ENCODE measurements at places on chromosomes 1 and 21.

DNA sequence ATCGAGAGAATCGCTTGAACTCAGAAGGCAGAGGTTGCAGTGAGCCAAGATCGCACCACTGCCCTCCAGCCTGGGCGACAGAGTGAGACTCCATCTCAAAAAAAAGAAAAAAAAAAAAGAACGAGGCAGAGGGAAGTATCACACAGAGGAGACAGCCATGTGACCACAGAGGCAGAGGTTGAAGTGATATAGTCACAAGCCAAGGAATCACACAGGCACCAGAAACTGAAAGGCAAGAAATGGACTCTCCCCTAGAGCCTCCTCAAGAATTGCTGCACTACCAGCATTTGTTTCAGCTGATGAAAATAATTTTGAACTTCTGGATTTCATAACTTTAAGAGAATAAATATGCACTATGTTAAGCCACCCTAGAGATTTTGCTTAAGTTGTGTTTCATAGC, 459.6 kb downstream of the PTPRC start:
- no peak for DNase-seq

DNA sequence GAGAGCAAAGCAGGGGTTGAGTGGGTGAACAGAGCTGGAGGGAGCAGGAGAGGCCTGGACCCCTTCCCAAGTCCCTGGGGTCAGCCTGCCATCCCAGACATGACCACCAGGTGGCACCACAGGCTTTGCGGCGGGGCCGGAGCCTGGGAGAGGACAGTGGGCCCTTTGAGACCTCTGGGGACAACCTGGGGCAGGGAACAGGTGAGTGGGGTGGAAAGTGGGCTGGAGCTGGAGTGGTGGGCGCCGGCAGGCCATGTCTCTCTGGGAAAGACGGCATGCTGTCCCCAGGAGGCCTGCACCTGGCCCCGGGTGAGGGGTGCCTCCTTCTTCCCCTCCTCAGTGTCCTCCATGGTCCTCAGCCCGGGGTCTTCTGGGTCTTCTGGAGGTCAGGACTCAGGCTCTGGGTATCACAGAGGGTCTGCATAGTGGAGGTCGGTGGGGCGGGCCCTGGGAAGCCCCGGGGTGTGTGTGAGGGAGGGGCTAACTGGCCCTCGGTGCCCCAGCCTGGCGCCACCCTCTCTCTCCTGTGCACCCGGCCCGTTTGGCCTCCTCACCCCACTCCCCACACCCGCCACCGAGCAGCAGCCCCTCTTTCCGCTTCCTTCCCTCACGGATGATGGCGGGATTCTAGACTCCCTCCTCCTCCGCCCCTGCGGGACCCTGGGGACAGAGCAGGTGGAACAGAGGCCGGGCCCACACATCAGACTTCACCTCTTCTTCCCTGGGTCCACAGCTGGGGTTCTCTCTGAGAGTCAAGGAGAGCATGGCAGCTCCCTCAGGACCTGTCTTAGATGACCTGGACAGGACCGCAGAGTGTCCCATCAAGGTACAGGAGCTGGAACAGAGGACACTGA, 28.5 kb upstream of the PKP1 start:
- DNase-seq = no peak

DNA sequence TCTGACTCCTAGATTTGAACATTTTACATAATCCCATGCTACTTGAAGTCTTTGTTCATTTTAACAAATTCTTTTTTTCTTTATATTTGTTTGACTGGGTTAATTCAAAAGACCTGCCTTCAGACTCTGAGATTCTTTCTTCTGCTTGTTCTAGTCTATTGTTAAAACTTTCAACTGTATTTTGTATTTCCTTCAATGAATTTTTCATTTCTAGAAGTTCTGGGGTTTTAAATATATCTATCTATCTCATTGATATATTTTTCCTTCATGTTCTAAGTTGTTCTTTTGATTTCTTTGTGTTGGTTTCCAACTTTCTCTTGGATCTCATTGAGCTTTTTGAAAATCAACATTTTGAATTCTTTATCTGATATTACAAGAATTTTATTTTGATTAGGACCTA, 64.3 kb downstream of the HMCN1 start:
- DNase-seq = no peak

DNA sequence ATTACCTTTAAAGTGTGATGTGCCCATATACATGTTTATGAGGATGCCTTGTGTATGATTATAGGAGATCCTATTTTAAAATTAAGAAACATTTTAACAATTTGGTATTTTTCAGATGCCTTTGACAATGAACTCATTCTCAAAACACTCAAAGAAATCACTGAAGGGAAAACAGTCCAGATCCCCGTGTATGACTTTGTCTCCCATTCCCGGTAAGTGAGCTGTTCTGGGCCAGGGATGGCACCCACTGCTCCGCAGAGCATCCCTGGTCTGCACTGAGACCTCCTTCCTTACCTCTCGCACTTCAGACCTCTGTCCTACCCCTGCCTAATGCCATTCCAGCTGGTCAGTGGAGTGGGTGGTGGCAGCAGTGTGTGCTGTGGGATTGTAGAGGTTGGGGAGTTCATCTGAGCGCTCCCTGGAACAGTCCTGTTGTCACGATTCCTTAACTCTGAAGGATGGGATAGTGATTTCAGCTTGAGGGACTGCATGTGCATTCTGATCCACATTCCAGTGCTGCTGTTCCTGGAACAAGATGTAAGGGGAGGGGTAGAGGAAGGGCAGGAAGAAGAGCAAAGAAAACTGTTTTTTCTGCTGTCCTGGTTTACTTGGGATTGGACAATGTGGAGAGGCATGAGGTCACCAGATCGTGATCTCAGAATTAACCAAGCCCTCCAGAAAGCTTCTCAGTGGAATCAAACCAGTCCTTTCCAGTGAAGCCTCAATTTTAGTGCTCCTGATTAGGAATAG, 63.9 kb downstream of the UCK2 start:
- no peak for DNase-seq

- no peak for DNase-seq
Observed at GRCh38 chr1:189596197-189596596, 881.5 kb downstream of the BRINP3 start.

GRCh38 chr1:201213926-201214325, 23.3 kb downstream of the IGFN1 start:
- DNase-seq = no peak

DNA sequence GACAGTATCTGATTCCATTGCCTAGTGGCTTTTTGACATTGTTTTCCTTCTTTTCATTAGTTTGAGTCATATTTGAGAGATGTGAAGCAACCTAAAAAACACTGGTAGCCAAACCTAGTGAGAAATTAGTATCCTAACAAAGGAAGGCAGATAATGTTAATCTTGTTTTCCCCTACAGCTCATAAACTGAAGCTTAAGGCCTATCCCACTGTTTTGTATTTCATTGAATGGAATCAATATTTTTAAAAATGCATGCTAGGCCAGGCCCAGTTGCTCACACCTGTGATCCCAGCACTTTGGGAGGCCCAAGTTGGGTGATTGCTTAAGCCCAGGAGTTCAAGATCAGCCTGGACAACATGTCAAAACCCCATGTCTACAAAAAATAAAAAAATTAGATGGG, 1.2 kb downstream of the CR1L start:
- no peak for DNase-seq

- no peak for DNase-seq
Observed at GRCh38 chr1:182107209-182107608, 45.7 kb upstream of the ZNF648 start.

- DNase-seq = no peak
Observed at GRCh38 chr21:14752345-14752909, 206.3 kb upstream of the SAMSN1 start.

DNA sequence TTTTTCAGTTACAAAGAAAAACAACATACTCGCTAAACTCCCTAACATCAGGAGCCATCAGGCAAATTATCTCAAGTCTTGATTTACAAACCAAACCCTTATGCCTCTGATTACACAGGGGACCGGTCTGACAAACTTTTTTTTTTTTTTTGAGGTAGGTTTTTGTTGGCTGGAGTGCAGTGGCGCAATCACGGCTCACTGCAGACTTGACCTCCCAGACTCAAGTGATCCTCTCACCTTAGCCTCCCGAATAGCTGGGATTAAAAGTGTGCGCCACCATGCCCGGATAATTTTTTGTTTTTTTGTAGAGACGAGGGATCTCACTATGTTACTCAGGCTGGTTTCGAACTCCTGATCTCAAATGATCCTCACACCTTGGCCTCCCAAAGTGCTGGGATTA, 3.8 kb upstream of the MIIP start:
- DNase-seq = no peak

DNA sequence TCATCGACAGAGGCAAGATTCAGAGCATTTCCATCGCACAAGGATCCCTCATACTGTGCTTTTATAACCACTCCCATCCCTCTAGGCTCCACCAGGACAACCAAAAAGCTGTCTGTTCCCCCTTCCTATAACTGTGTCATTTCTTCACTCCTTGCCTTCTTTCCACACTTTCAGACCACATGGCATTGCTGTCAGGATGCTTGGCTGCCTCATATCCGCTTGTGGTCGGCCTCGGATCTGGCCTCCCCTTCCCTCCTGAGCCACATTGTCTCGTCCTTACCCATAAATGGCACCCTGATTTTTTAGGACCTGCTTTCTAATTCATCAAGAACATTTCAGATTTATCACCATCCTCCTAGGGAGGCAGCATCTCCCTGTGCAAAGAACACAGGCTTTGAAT, 80.5 kb downstream of the HIVEP3 start:
- no peak for DNase-seq

- no peak for DNase-seq
Observed at GRCh38 chr1:236681219-236681618, 5.1 kb upstream of the ACTN2 start.

DNA sequence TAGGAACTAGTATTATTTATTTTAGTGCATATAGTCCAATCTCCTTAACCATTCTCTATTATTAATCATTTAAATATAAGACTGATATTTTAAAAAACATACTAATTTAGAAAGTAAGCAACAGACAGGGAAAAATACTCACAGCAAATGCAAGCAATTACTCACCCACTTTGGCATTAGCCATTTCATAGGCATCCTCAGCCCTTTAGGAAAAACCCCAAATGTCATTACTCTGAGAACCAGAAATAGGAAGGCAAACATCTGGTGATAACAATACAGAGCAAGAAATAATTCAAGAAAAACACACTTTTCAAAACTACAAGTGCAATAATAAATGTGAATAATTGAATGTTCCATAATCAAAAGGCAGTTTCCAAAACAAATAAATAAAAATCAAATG, 545.1 kb downstream of the PLPP3 start:
- DNase-seq = no peak

DNA sequence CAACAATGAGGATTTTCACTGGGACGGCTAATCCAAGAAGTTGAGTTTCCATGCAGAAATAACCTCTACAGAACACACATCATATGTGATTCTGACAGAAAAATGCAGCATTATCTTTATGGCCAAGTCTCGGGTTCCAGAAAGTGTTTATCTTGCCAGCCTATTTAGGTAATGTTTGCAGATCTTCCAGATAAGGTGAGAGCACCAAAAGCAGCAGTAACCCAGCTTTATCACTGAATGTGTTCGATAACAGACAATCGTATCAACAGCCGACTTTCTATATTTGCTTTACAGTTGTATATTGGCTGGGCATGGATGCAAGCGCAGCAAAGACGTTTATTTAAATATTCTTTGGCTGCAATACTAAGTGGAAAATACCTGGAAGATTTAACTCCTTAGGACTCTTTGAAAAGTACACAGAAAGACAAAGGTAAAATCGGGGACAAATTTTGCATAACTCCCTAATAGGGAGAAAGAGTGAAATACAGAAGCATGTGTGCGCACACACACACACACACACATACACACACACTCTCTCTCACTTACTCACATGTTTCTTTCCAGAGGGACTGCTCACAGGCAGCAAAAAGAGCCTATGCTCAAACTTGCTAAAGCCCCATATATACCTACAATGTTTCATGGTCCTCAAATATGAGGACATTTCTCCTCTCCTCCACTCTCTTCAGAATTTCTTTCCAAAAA, 3.0 kb upstream of the CTSK start:
- no peak for DNase-seq

DNA sequence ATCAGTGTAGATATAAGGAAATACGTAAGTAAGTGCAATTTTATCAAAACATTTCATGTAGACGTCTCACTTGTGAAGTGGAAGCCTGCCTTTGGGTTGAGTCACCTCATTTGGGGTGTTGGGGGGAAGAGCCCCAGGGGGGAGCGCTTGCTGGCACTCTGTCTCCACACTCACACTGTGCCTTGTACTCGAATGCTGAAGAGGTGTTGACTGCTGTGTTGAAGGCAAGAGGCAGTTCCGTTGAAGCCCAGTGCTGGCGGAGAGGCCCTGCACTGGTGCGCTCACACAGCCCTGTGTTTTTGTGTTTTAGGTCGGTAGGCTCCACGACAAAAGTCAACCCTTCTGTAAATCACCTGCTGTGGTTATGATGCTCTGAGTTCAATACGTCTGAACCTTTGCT, 131.9 kb upstream of the COL6A1 start:
- no peak for DNase-seq

- no peak for DNase-seq
Observed at GRCh38 chr1:197695961-197696360, 79.3 kb downstream of the DENND1B start.

DNA sequence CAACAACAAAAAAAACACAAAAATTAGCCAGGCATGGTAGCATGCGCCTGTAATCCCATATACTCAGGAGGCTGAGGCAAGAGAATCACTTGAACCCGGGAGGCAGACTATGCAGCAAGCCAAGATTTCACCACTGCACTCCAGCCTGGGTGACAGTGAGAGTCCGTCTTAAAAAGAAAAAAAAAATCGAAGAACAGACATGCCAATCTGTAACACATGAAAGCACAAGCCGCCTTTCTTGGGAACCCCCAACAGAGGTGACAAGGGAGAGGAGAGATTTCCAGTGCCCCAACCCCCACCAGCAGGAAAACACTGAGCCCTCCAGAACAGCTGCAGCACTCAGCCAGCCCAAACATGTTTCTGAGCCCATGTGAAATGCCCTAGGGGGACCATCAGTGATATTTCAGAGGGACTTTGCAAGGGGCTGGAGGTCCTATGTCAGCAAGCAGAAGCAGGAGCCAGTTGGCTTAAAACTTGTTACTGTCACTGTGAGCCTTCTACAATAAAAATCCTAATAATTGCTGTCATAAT, 14.2 kb upstream of the EFNA1 start:
- no peak for DNase-seq

DNA sequence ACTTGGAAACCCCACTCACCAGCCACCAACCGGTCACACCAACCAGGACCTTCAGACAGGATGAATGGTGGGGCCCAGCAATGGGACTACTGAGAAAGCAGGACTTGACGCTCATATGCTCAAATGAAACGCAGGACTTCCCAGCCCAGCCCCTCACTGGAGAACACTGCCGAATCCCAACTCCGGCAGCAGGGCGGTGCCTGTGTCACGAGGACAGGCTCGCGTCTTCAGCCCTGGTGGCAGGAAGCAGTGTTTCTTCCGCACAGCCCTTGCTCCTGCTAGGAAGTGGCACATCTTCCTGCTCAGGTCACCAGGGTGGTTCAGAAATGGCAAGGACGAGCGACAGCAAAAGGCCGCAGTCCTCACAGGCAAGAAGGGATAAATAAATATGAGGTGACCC, 38.9 kb downstream of the CD58 start:
- DNase-seq = no peak

- no peak for DNase-seq
Observed at GRCh38 chr1:110601332-110601731, 4.8 kb downstream of the KCNA2 start.
